Activated CD8-positive, alpha-beta T cell treated with anti-CD3 and anti-CD28 coated beads for 36 hours (primary cell): ENCODE measurements at places on chromosomes 16 and 17. TPM values are rescaled to one million over a fixed set of nuclear protein-coding genes. Genes with fewer than 3 reads are reported as not detected.

DNA sequence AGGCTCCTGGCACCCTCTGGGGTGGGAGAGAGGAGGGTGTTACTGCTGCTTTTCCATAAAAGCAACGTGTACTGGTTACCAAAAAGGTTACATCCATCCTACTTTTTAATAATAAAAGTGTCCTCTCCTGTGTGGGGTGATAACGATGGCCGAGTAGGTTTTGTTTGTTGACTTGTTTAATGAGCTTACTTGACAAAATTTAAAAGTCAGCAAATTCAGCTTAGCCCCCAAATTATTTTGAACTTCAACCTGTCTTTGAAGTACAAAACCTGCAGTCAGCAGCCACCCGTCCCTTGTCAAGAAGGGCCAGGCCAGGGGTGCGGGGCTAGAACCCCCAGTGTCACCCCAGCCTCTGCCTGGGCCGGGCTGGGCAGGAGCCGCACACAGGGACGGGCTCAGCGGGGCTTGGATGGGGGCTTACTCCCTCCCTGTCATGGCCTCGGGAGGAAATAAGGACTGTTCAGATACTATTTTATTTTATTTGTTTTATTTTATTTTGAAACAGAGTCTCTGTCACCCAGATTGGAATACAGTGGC, 103.9 kb upstream of the CHMP6 start:
- no peak for DNase-seq

GRCh38 chr17:58391302-58391984, 25.9 kb downstream of the RNF43 start:
- no peak for DNase-seq

DNA sequence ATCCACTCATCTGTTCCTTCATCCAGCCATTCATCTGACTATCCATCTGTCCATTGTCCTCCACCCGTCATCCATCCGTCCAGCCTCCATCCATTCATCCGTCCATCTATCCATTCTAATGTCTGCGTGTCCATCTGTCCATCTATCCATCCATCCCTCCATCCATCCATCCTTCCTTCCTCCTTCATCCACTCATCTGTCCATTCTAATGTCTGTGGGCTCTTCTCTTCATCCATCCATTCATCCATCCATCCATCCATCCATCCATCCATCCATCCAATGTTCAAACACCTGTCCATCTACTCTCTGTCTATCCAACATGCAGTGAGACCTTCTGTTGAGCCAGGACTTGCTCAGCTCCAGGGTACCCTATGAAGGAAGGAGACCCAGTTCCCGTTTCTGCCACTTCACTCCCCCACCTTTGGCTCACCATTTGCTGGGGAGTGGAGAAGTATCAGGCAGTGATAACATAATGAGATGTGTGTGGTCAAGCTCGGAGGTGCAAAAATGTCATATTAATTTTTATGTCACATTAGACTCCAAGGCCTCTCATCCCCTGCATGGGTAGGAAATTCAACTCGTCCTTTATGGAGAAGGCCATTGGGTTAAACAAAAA, 36.5 kb upstream of the ADGRG1 start:
- no peak for DNase-seq

SMIM36 gene
- not detected for total RNA-seq

DNA sequence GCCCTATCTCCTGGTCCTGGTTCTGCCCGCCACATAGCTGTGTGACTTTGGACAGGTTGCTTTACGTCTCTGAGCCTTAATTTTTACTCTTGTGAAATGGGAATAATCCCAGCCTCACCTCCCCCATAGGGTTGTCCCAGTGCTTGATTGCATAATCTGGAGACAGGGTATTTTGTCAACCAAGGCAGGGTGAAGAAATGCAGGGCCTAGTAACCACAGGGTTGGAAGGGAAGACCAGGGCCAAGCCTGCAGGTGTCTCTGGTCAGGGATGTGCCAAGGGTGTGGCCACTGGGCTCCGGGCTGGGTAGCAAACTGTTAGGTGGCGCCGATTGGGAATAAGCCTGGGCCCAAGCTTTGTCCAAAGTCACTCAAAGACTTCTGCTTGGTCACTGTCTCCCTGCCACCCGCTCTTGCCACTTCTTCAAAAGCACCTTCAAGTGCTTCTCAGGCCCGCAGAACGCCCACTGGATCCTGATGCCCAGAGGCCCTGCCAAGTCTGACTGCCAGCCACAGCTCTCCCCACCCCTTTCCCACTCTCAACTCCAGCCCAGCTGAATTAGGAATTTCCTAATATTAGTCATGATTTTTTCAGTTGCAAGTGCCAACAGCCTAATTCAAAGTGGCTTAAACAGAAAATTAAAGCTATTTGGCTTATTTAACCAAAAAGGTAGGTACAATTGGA, 20.6 kb upstream of the COL1A1 start:
- no peak for DNase-seq
